ENCODE measurements at places on chromosomes 6 and 20. TPM values are rescaled to one million over a fixed set of nuclear protein-coding genes. Genes with fewer than 3 reads are reported as not detected.

DNA sequence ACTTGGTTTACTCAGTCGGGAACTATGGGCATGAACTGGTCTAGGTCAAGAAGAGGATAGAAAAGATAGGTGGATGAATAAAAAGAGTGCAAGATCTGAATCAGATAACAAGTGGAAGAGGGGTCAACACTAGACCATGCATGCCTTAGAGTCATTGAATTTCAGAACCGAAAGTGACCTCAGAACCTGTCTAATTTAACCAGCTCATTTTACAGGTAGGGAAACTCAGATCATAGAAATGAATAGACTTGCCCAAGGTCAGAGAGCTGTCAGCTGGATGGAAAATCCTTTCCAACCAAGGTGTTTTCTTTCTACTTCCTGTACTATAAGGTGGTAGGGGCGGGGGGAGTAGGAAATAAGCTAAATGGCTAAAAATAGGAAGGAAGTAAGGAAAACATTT, 121.4 kb upstream of the ADGRF1 start:
- H3K27me3 ChIP-seq: no peaks in the 10 kb centered on the region
- no peaks in the 10 kb centered on the region for H3K36me3 ChIP-seq
- no peaks in the 10 kb centered on the region for H3K4me1 ChIP-seq
- H3K27ac ChIP-seq: no peak overlapping the region
- no peak overlapping the region for H3K4me3 ChIP-seq

DNA sequence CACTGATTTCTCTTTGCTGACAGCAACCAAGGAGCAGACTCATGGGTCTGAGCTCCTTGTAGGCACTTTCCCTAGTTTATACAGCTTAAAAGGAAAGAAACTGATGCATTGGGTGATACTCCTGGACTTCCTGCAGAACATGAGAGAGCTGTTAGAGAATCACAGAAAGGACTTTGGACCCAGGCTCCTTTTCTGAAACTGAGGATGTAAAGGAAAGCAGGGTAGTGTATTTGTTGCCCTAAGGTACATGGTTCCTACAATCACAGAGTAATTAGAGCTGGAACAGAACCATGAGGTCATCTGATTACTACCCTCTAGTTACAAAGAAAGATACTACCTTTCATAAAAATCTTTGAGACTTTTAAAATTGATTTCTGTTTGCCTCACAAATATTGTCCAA, 477.1 kb upstream of the SPTLC3 start:
- H3K4me1 ChIP-seq: no peaks in the 10 kb centered on the region
- no peak overlapping the region for H3K4me3 ChIP-seq
- H3K36me3 ChIP-seq: no peaks in the 10 kb centered on the region
- H3K27ac ChIP-seq: no peak overlapping the region

DNA sequence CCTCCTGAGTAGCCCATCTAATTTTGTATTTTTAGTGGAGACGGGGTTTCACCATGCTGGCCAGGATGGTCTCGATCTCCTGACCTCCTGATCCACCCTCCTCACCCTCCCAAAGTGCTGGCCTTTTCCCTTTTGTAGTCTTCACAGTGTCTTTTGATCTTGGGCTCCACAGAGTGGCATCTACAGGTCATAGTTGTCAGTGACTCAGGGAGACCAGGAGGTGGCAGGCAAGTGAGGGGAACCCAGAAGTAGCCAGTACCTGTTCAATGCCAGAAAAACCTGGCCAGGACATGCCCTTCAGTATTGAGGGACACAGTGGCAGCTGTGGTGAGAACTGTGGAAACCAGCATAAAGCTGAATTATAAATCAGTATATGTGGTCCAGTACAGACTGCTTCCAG, 19.6 kb downstream of the RPP21 start:
- no peaks in the 10 kb centered on the region for H3K36me3 ChIP-seq
- H3K4me3 ChIP-seq: no peak overlapping the region
- no peak overlapping the region for H3K27ac ChIP-seq
- DNase-seq: no peak
- H3K27me3 ChIP-seq: peaks cover 79% of the 10 kb centered on the region

DNA sequence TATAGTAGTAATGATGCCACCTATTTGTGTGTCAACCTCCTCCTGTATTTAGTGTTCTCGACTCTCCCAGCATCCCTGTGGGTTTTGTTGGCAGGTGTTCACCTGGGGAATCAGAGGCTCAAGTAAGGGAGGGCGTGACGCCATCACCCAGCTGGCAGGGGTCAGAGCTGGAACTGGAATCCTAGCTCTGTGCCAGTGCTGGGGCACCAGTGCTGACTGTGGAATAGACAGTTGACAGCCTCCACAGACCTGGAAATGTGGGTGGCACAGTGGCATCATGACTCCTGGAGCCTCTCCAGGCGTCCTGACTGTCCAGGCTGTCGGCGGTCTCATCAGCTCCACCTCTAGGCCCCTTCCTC, 102.8 kb downstream of the SYCP2 start:
- no peak overlapping the region for H3K27ac ChIP-seq
- DNase-seq: no peak
- no peaks in the 10 kb centered on the region for H3K36me3 ChIP-seq
- H3K4me1 ChIP-seq: peaks cover 7% of the 10 kb centered on the region
- no peaks in the 10 kb centered on the region for H3K27me3 ChIP-seq
- H3K4me3 ChIP-seq: no peak overlapping the region

GRCh38 chr20:44828640-44829039, 18.3 kb upstream of the RIMS4 start:
- no peak overlapping the region for H3K27ac ChIP-seq
- H3K4me3 ChIP-seq: no peak overlapping the region
- no peak for DNase-seq

- H3K27ac ChIP-seq: no peak overlapping the region
- DNase-seq: no peak
- H3K4me1 ChIP-seq: no peaks in the 10 kb centered on the region
Observed at GRCh38 chr6:169777896-169778295, 26.5 kb downstream of the ERMARD start.

DNA sequence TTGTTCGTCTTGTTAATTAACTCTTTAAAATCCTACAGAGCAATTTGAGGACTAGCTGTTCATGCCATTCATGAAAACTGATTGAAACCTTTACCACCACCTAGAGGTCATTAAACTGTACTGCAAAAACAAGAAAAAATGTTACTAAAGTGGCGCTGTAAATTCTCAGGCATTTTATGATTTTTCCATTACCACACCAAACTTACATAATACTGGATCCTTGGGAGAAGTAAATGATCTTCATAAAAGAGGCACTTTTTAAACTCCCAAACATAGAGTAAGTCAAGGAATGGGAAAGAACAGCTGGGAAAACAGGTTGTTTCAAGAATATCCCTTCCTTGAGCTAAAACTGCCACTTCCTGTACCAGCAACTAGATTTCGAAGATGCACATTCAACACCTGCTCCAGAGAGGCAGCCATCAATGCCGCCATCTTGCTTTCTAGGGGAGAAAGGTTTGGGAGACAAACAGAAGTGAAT, 54.3 kb downstream of the MYLIP start:
- H3K27me3 ChIP-seq: no peaks in the 10 kb centered on the region
- DNase-seq: no peak
- no peak overlapping the region for H3K4me3 ChIP-seq
- H3K27ac ChIP-seq: no peak overlapping the region
- H3K4me1 ChIP-seq: no peaks in the 10 kb centered on the region
- no peaks in the 10 kb centered on the region for H3K36me3 ChIP-seq

DNA sequence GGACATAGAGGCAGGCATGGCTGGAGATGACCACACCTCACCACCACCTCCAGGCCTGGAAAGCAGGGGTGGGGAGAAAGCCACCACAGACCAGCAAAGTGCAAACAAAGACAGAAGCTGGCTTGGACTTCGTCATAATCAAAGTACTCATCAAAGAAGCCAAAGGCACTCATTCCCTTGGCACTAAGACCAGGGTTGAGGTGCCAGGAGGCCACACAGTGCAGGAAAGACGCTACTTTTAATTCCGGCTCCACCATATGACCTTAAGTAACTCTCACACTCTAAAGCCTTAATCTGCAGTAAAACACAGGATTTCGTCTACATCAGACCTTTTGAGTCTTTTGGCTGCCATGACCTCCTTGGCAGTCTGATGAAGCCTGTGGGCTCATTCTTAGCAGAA, 123.1 kb downstream of the HIVEP2 start:
- no peak overlapping the region for H3K27ac ChIP-seq
- H3K4me1 ChIP-seq: peaks cover 30% of the 10 kb centered on the region
- no peaks in the 10 kb centered on the region for H3K27me3 ChIP-seq
- no peaks in the 10 kb centered on the region for H3K36me3 ChIP-seq
- DNase-seq: no peak
- no peak overlapping the region for H3K4me3 ChIP-seq

GRCh38 chr6:161418463-161418945, 144.6 kb upstream of the AGPAT4 start:
- H3K4me1 ChIP-seq: no peaks in the 10 kb centered on the region
- no peaks in the 10 kb centered on the region for H3K36me3 ChIP-seq
- no peaks in the 10 kb centered on the region for H3K27me3 ChIP-seq
- no peak overlapping the region for H3K4me3 ChIP-seq
- no peak overlapping the region for H3K27ac ChIP-seq
- peak; percentile 78 for DNase-seq

- no peak for DNase-seq
- no peak overlapping the region for H3K27ac ChIP-seq
- no peak overlapping the region for H3K4me3 ChIP-seq
Observed at GRCh38 chr20:18001131-18001921, 32.5 kb downstream of the MGME1 start.

DNA sequence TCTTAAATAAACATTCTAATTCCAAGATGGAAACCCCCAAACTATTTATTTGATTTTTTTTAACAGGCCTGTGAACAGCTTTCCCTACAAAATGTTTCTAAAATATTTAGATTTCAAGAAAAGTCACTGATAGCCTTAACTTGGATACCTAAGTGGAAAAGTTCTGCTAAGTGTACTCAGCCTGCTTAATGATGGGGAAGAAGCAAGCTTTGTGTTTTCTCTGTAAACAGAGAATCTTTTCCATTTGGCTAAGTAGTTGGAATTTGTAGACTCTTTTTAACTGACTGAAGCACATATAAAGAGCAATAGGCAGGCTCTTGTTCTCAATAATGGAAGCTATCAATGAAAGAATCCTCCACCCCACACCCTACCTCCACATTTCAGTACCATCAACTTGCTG, 108.2 kb downstream of the KIF6 start:
- H3K4me3 ChIP-seq: no peak overlapping the region
- H3K4me1 ChIP-seq: no peaks in the 10 kb centered on the region
- no peak for DNase-seq
- no peaks in the 10 kb centered on the region for H3K36me3 ChIP-seq

GRCh38 chr6:90978046-90978445, 391.2 kb upstream of the MAP3K7 start:
- no peaks in the 10 kb centered on the region for H3K36me3 ChIP-seq
- no peak overlapping the region for H3K4me3 ChIP-seq
- no peak for DNase-seq
- no peak overlapping the region for H3K27ac ChIP-seq
- no peaks in the 10 kb centered on the region for H3K4me1 ChIP-seq

The ANKRD66 gene
- not detected for total RNA-seq

The LTA gene
- 0.17 TPM for total RNA-seq

The RBM24 gene
- total RNA-seq: 0.97 TPM

The EPHA7 gene
- 0.31 TPM for total RNA-seq

The OPRM1 gene
- not detected for total RNA-seq

The MEP1A gene
- not detected for total RNA-seq

Data from left lung (tissue), 14 donors.